ENCODE measurements at places on chromosomes 5 and 9. TPM values are rescaled to one million over a fixed set of nuclear protein-coding genes. Genes with fewer than 3 reads are reported as not detected.
A peak's percentile ranks its signal among the peaks of the same experiment; 100 is the strongest.

GRCh38 chr9:94812343-94812742 is 85.8 kb downstream of the AOPEP start:
- H3K4me3 ChIP-seq: no peak overlapping the region
- peak; percentile 54 for DNase-seq
- peaks cover 42% of the 10 kb centered on the region for H3K4me1 ChIP-seq
- peak overlapping the region; percentile 31 for H3K27ac ChIP-seq
- H3K36me3 ChIP-seq: peaks cover 19% of the 10 kb centered on the region
- peaks cover 4% of the 10 kb centered on the region for H3K27me3 ChIP-seq

DNA sequence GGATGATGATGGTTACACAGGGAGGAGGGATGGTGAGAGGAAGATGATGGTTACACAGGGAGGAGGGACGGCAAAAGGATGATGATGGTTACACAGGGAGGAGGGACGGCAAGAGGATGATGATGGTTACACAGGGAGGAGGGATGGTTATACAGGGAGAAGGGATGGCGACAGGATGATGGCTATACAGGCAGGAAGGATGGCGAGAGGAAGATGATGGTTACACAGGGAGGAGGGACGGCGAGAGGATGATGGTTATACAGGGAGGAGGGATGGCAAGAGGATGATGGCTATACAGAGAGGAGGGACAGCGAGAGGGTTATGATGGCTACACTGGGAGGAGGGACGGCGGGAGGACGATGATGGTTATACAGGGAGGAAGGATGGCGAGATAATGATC is 64.1 kb upstream of the FCN1 start:
- no peaks in the 10 kb centered on the region for H3K4me1 ChIP-seq
- H3K36me3 ChIP-seq: peaks cover 5% of the 10 kb centered on the region

Gene POU5F2
- total RNA-seq: 0.07 TPM

DNA sequence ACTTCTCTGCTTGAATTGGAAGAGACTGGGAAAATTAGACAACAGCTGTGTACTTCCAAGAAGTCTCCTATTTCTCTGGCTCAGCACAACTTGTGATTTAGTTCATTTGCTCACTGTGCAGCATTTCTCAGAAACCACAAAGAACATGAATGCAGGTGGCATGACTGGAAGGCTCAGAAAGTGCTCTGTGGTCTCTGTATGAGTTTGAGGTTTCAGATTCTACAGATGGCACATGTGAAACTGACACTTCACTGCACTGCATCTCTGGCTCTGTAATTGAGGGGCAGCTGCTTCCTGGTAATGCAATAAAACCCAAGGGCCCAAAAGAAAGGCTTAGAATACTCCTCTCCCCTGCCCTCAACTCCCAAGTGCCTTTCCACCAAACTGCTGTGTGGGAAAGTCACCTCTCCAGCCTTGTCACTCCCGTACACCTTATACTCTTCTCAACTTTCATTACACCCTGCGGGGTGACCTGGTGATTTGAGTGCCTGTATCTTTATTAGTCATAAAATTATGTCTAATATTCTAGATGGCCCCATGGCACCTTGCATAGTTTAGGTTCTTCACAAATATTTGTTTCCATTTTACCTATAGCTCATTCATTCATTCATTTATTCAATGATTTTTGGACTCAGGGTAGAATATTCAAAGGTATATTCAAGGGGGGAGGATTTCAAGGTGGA is 82.5 kb downstream of the ESM1 start:
- H3K27me3 ChIP-seq: peaks cover 4% of the 10 kb centered on the region
- peaks cover 59% of the 10 kb centered on the region for H3K4me1 ChIP-seq
- peak; percentile 23 for DNase-seq
- H3K36me3 ChIP-seq: no peaks in the 10 kb centered on the region
- no peak overlapping the region for H3K4me3 ChIP-seq
- H3K27ac ChIP-seq: no peak overlapping the region

DNA sequence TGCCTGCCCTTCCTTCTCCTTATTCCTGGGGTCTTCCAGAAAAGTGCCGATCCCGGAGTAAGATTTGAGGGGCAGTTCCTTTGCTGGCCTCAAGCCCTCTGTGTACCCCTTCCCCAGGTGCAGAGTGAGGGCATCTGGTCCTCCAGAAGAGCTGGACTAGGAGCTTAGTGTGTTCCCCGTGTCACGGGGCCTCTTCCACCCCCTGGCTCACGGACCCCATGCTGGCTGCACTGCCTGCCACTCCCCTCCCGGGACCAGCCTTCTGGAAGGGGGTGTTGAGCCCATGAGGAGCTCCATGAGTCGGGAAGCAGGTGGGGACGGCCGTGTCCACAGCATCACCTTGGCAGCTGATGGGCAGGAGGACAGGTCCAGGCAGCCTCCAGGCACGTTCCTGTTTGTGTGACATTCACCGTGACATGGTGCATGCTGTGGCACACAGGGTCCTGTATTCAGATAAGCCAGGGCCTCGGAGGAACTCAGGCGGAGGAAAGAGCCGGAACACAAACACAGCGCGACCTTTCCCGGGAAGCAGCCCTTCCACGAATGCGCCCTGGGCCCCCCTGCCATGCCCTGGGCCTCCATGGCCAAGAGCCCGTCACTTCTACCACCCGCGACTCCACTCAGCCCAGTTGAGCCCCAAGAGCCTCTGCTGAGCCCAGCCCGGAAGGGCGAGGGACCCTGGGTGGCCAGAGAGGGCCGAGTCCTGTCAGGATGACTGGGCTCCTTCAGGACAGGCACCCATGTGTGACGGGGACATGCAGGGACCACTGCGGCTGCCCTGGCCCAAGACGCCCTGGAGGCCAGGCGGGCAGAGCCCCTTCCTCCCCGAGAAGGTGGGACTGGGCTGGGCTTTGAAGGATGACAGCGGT is 5.9 kb upstream of the LCN1 start:
- no peaks in the 10 kb centered on the region for H3K36me3 ChIP-seq
- H3K27me3 ChIP-seq: peaks cover 23% of the 10 kb centered on the region
- no peak overlapping the region for H3K27ac ChIP-seq

Gene MEIKIN
- not detected for total RNA-seq

Gene MOB3B
- total RNA-seq: not detected

Gene FBN2
- 246 TPM for total RNA-seq
